ENCODE measurements at places on chromosomes 4 and X.
A peak's percentile ranks its signal among the peaks of the same experiment; 100 is the strongest.

- no peak for DNase-seq
These were observed 3.1 kb upstream of the BCORL1 start for GRCh38 chrX:129979207-129979920.

- DNase-seq, result no peak
These were observed 116.9 kb downstream of the EFNB1 start for GRCh38 chrX:68945603-68946228.

DNA sequence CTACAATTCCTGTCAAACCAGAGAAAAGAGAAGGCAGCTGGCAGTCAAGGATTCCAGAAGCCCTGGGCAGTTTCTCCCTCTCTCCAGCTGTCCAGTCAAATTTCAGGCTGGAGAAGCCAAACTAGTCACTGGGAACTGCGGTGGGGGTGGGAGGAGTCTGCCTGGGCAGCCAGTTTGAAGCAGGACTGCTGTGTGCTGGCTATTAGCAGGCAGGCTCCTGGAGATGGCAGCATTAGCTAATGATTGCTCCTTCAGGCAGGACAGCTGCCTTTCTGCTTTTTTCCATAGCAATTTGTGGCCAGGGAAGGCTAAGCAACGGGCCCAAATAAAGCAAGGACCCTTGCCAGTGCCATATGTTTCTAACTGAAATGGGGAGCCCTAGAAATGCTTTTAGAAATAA, 44.7 kb upstream of the FGF13 start:
- no peak for DNase-seq

- peak; percentile 9 for DNase-seq
These were observed 837.4 kb downstream of the TRIML1 start for GRCh38 chr4:188976644-188977115.

DNA sequence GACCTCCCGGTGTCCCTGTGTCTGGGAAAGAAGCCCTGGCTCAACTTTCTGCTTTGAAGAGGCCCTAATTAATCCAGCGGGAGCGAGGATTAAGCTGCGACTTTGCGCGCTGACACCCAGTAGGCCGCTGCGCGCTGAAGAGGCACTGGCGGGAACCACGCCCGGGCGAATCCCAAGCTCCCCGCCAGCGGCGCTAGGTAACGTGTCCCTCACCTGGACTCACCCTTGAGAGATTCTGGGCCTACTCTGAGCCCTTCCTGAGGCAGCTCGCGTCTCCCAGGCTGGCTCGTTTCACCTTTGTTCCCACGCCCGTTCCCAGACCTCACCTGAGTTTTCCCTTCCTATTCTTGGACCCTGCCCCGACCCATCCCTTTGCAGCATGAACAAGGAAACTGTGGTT, 616 bp upstream of the KLHL34 start:
- no peak for DNase-seq

- no peak for DNase-seq
These were observed 128.7 kb downstream of the ARHGAP24 start for GRCh38 chr4:85603437-85604336.

- no peak for DNase-seq
These were observed 91.2 kb downstream of the ARHGAP10 start for GRCh38 chr4:147823130-147823529.

- DNase-seq, result no peak
These were observed 133.9 kb downstream of the AFAP1 start for GRCh38 chr4:7805533-7806337.

GRCh38 chr4:183241322-183241640, 78.8 kb downstream of the CLDN22 start:
- no peak for DNase-seq

DNA sequence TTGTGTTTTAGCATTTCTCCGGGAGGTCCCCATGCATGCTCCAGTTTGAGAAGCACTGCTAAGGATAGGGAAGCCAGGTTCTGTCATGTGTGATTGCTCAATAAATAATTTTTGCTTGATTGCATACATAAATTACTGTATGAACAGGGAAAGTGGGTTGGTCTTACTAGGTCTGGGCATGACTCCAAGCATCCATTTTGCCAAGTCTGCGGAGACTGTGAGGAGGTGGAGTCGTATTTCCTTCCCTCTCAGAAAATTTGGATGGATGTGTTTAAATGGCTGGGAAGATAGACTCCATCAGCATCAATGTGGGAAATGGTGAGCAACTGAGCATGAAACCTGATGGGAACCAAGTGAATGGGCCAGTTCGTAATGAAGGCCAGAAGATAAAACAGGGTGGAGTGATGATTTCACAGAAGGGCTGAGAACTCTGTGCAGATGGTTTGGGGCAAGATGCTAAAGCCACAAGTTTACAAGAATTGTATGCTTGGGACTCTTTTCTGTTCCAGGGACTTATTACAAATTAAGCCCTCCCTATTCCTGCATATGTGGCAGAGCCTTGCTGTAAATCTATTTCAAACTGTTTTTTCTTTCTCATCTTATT, 84.1 kb downstream of the NHS start:
- no peak for DNase-seq

- DNase-seq, result no peak
These were observed 18.3 kb upstream of the WFS1 start for GRCh38 chr4:6251365-6251764.

DNA sequence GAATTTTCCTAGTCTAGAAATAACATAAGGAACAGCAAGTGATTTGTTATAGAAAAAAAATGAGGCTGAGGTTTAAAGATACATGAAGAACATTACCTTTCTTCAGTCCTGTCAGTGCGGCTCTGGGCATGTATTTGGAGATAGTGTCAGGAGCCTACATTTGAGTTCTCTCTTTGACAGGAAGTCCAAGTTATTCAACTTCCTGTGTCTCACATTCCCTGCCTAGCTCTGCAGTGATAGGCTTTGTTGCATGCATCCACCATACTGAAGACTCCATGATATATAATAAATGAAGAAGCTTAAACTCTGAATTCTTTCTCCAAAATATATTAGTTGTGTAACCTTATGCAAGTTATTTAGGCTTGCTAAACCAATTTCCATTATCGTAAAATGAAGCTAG, 148.7 kb downstream of the RELL1 start:
- no peak for DNase-seq

- no peak for DNase-seq
These were observed 91.9 kb downstream of the TENT5D start for GRCh38 chrX:80511969-80512760.

- no peak for DNase-seq
These were observed 39.3 kb upstream of the NYX start for GRCh38 chrX:41407816-41408215.

DNA sequence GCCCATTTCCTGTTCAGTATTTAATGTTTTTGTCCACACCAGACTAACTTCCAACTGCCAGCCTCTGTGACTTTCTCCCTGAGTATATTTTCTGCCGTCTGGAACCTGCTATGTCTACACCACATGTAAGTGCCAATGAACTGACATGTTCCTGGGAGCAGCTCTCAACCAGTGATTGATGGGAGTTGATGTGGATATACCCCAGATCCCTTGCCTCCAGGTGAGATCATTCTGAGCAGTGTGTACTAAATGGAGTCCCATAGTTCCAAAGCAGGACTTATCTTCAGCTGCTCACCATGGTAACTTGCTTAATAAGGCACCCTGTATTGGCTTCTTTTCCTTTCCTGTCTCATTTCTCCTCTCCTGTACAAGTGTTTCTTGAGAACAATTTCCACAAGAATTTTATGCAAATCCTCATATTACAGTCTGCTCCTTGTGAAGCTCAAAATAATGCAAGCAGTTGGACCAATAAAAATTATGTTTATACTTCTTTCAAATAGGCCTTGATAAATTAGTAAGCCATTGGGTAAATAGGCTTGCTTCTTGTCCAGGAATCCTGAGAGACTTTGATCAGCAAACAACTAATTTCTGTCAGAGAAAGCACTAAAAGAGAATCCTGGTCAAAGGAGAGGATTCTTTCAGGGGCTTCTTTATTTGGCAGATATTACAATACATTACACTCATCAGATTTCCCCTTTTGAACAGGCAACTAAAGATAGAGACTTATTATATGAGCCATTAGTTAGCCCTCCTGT, 911.7 kb upstream of the NDST4 start:
- DNase-seq, result no peak

DNA sequence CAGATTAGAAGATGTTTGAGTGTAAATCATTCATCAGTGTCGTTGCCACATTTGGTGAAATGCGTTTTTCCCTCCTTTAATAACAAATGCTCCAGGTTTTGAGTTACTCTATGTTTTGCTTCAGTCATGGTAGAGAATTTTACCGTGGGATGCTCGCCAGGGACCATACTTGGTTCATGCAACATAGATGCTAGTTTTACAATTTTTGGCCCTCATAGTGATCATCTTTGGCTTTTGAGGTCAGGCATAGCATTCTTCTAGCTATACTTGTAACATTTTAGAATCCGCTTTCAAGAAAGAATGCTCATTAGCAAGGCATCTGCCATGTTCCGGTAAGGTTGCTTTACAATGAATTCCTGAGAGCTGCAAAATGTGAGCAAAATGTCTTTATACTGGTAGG, 147.2 kb downstream of the SPCS3 start:
- no peak for DNase-seq

DNA sequence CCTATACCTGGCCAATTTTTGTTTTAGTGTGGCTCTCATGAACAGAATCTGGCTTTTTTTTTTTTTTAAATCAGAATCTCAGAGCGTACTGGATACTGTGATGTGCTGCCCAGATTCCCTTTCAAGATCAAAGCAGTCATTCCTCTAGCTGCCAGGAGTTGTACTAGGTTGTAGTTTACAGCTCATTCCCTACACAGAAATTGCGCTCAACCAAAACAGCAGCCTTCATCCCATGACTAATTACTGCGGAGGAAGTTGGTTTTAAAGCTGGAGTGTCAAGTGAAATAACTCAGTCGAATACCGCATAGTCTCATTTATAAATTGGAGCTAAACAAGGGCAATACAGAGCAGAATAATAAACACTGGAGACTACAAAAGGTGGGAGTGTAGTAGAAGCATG, 12.2 kb upstream of the TMPRSS11B start:
- DNase-seq, result no peak

GRCh38 chr4:109998867-109999584, 86.3 kb downstream of the EGF start:
- DNase-seq, result no peak

GRCh38 chr4:115501656-115502055, 388.2 kb upstream of the NDST4 start:
- no peak for DNase-seq

GRCh38 chr4:92198711-92199110, 105.1 kb upstream of the GRID2 start:
- DNase-seq, result no peak

GRCh38 chrX:46715530-46715929, 43.4 kb downstream of the SLC9A7 start:
- no peak for DNase-seq

DNA sequence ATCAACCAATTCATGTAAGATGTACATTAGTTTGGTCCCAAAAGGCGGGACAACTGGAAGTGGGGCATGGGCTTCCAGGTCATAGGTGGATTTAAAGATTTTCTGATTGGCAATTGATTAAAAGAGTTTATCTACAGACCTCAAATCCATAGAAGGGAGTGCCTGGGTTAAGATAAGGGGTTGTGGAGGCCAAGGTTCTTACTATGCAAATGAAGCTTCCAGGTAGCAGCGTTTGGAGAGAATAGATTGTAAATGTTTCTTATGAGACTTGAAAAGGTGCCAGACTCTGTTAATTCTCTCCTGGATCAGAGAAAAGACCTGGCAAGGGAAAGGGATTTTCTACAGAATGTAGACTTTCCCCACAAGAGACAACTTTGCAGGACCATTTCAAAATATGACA, 2.4 kb downstream of the MGST2 start:
- no peak for DNase-seq

DNA sequence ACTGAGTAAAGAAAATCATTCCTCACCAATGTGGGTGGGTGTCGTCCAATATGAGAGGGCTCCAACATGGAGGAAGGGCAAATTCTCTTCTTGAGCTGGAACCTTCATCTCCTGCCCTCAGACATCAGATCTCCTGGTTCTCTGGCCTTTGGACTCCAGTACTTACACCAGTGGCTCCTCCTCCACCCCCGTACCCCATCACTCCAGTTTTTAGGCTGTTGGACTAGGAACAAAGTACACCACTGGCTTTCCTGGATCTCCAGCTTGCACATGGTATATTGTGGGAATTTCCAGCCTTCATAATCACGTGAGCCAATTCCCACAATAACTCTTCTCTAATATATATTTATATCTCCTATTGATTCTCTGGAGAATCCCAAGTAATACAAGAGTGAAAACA, 196.9 kb downstream of the PDHA2 start:
- DNase-seq, result no peak

DNA sequence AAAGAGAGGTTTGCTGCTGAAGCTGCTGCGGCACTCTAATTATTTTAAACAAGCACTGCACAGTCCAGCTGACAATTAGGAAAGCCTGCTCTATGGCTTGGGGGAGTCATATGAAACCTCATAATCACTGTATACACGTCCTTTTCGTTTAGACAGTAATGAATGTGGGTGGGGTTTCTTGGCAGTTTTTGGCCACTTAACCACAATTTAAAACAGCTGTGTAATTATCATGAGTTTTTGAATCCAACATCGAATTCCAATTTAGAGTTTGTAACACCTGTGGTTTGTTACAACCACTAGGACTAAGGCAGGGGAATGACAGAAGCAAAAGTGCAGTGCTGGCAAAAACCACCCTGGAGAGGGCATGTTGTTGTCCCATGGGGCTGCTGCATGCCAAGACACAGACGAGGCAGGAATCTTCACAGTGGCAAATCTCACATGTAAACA, 99.5 kb downstream of the CXXC4 start:
- no peak for DNase-seq

GRCh38 chr4:126986828-126987227, 645.9 kb upstream of the INTU start:
- no peak for DNase-seq

DNA sequence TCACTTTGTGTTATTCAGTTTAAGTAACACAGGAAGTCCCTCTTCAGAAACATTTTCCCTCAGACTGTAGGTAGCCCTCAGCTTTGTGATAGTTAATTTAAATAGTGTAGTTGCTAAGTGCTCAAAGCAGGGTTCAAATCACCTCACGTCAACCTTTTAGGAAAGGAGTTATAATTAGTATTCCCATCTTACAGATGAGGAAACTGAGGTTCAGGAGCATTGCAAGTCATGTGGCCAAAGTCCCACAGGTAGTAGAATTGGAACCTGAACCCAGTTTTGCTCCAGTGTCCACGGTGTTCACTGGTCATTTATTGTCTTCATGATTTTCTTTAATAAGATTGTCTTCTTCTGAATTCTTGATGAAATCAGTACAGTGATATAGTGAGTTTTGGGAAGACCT, 4.3 kb upstream of the DCHS2 start:
- no peak for DNase-seq

- DNase-seq, result peak; percentile 1
These were observed 81.2 kb upstream of the KCNIP4 start for GRCh38 chr4:22029803-22030202.

- no peak for DNase-seq
These were observed 368.0 kb downstream of the GBA3 start for GRCh38 chr4:23060776-23061175.

DNA sequence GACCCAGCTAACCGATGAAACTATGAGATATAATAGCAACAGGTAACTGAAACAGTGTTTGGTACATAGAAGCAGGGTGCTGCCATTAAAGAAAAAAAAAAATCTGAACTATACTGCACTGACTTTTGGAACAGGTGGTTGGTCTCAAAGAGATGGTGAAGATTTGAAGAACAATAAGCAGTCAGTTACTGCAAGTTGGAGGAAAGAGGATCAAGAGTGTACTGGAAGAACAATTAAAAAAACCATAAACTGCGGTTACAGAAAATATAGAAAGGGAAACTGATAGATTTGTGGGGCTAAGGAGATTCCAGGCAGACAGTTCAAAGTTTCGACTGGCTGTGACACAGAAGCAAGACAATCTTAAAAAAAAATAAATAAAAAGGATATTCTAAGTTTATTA, 181.9 kb upstream of the TRAM1L1 start:
- no peak for DNase-seq

- DNase-seq, result no peak
These were observed 44.1 kb downstream of the SLC39A8 start for GRCh38 chr4:102301167-102301566.

Data from NCI-H187 (cell line).